ENCODE measurements at places on chromosomes 7 and 10.

GRCh38 chr10:21125471-21126228, 228.5 kb upstream of the NEBL start:
- DNase-seq = no peak

DNA sequence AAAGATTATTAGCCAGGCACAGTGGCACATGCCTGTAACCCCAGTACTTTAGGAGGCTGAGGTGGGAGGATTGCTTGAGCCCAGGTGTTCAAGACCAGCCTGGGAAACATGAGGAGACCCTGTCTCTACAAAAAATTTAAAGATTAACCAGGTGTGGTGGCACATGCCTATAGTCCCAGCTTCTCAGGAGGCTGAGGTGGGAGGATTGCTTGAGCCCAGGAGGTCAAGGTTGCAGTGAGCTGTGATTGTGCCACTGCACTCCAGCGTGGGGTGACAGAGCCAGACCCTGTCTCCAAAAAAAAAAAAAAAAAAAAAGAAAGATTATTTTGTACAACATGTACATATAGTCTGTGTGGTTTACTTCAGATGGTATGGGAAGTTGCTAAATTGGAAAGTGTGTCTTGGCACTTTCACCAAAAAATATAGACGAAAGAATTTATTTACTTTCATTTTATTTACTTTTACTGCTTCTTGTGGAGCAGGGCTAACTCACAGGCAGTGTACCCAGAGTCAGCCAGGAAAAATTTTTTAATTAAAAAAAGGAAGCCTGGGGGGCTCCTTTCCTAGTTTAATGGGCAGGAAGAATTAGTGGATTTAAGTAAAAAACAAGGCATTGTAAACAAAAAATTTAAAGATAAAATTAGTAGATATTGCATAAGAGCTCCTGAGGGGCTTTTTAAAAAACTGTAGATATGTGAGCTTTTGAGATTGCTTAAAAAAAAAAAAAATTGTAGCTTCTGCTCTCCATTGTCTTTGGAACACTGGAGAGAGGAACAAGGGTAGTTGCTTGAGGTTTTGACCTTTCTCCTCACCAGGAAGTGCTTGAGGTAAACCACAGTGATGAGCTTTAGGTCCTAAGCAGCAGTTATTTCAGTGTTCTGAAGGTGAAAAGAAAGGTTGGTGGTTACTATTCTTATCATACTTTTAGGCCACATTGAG, 44.6 kb upstream of the VDAC2 start:
- peak; percentile 75 for DNase-seq

- peak; percentile 56 for DNase-seq
Observed at GRCh38 chr7:24756545-24757352, 515 bp downstream of the GSDME start.

DNA sequence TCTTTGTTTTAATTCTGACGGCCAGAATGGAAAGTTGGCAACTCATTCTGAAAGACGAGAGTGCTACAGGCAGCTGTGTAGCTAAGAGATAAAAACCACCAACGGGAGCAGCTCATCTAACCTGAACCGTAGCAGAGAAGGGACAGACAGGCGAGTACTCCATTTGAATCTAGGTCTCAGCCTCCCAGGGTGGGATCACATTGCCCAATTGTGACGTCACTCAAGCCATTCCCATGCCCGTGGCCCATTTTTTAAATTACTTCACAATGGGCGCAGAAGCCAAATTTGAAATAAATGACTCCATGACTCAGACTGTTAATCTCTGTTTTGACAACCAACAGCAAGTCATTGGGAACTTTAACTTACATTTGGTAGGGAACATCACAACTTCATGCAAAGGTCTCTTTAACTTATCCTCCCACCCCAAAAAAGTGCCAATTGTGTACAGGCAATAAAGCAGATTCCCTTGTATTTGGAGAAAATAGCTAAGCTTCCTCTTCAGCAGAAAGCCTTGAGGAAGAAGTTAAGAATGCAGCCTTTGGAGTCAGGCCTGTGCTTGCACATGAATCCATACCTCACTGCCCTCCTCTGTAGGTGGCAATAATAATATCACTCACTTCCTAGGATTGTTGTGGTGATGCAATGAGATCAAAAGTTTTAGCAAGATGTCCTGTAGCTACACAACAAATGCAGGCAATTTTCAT, 93.2 kb upstream of the KIF5B start:
- peak; percentile 83 for DNase-seq

GRCh38 chr10:102280397-102281101, 35.2 kb downstream of the GBF1 start:
- DNase-seq = no peak

DNA sequence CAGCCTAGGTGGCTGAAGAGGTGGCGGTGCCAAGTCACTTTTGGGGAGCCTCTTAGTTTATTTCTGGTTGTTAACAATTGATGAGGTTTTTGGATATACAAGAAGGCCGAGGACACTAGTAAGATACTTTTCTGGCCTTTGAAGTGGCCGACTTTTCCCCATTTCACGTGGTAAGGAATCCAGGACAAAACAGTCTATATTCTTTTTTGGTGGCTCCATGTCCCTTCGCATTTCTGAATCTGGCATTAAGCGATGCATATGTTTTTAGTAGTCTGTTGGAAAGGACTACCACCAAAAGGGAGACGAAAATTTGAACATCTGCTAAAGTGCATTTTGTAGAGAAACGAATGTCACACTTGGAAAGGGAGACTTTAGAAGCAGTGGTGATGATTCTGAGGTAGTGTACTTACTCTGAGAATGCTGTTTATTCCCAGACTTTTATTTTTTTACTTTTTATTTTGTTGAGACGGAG, 1.5 kb downstream of the MLLT10 start:
- DNase-seq = no peak

DNA sequence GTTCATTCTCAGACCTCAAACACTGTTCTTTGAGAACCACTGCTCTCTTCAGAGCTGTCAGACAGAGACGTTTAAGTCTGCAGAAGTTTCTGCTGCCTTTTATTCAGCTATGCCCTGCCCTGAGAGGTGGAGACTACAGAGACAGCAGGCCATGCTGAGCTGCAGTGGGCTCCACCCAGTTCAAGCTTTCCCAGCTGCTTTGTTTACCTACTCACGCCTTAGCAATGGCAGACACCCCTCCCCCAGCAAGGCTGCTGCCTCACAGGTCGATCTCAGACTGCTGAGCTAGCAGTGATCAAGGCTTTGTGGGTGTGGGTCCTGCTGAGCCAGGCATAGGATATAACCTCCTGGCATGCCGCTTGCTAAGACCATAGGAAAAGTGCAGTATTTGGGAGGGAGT, 80.5 kb upstream of the CYP2C9 start:
- no peak for DNase-seq

- DNase-seq = no peak
Observed at GRCh38 chr7:44381494-44382220, 56.3 kb upstream of the CAMK2B start.

GRCh38 chr10:130493446-130494145, 357.4 kb downstream of the GLRX3 start:
- no peak for DNase-seq

GRCh38 chr10:13729586-13730305, 143.0 kb downstream of the PRPF18 start:
- no peak for DNase-seq

DNA sequence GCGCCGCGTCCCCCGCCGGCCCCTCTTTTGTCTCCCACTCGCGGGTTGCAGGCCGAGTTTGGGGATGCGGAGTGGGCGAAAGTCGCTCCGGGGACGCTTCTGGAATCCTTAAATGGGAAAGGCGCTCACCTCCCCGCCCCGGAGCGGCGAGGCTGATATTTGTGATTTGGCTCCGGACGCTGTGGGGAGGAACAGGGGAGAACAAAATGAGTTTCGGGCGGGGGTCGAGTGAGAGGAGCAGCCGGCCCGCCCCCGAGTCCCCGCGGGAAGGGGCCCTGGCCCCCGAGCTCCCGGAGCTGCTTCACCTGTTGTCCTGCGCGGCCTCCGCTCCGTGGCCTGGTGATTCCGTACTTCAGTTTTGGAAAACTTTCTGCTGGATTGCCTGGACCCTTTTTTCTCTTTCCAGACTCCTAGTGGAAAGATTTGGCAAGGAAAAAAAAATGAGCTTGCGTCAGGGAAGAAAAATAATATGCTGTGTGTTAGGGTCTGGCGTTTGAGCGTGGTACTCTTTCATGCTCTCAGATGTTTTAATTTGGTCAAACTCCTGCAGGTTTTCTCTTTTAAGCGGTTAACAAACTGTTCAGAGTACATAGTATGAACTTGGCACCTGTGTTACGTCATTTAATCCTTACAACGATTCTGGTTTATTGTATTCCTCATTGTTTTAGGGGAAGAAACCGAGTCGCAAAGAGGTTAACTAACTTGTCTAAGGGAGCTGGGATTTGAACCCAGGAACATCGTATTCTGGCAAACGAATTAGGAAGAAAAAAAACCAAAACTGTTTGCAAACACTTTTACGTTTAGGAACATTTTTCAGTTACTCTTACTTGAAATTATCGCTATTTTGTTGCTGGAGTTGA, 924 bp downstream of the BMPR1A start:
- no peak for DNase-seq

DNA sequence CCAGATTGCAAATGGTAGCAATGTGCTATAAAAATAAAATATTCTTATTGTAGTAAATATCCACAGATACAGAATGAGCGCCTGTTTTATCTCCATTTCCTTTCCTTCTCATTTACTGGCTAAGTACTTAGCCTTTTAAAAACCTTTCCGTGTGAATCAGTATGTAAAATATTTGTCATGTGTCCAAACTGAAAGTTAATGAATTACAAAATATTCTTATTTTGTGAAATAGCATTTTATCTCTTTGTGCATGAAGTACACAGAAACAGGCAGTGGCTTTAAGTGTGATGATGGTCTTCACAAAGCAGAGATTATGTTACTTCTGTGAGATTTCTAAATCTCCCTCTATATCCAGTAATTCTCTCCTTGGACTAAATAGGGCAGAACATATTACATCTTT, 56.7 kb upstream of the KIAA1217 start:
- DNase-seq = no peak

GRCh38 chr10:95559471-95559870, 1.7 kb downstream of the SORBS1 start:
- no peak for DNase-seq

DNA sequence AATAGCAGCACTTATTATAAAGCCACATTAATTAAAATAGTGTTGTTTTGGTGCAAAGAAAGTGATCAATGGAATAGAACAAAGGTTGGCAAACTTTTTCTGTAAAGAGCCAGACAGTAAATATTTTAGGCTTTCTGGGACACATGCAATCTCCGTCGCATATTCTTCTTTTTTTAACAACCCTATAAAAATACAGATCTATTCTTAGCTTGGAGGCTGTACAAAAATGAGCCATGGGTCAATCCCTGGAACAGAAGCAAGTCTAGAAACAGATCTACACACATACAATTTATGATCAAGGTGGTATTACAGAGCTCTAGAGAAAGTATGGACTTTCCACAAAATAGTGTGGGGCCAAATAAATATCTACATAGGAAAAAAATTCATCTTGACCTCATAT, 71.8 kb downstream of the ARHGAP21 start:
- no peak for DNase-seq

GRCh38 chr7:1667566-1668395, 2.3 kb upstream of the ELFN1 start:
- DNase-seq = peak; percentile 28

DNA sequence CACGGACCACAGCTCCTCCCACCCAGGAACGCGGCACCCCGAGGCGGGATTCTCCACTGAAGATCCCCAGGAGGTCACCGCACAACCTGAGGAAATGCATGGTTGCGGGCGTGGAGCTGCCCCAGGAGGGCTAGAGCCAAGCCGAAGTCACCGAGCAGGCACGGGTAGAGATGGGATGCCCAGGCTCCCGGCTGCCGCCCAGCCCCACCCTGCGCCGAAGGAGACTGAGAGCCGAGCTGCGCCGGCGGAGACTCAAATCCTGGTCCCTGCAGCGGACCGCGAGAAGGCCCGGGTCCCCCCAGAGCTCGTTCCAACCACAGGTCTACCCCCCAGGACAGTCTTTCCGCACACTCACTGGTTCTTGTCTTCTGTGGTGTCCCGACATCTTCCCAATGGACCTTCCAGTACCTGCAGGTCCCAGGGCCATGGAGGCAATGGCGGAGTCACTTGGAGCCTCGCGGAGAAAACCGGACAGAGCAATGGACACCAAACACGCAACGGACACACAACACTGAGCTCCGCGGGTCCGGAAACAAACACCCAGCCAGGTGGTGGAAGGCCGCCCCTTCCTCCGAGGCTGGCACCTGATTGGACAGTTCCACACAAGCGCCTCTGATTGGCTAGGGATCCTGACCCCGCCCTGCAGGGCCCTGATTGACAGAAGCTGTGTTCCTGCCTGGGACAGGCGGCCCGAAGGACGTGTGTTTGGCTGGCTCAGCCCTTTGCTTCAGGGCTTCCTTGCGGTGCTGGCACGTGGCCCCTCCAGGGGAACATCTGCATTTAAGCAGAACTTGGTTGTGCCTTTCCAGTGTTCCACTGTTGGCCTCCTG, 331.9 kb upstream of the NUPR2 start:
- DNase-seq = no peak

- DNase-seq = no peak
Observed at GRCh38 chr10:74976565-74976964, 134.9 kb upstream of the SAMD8 start.

- DNase-seq = no peak
Observed at GRCh38 chr7:151838861-151839381, 38.0 kb downstream of the PRKAG2 start.

GRCh38 chr10:71333129-71333887, 14.2 kb downstream of the SLC29A3 start:
- peak; percentile 42 for DNase-seq

GRCh38 chr7:18900236-18900635, 217.2 kb downstream of the TWIST1 start:
- no peak for DNase-seq

DNA sequence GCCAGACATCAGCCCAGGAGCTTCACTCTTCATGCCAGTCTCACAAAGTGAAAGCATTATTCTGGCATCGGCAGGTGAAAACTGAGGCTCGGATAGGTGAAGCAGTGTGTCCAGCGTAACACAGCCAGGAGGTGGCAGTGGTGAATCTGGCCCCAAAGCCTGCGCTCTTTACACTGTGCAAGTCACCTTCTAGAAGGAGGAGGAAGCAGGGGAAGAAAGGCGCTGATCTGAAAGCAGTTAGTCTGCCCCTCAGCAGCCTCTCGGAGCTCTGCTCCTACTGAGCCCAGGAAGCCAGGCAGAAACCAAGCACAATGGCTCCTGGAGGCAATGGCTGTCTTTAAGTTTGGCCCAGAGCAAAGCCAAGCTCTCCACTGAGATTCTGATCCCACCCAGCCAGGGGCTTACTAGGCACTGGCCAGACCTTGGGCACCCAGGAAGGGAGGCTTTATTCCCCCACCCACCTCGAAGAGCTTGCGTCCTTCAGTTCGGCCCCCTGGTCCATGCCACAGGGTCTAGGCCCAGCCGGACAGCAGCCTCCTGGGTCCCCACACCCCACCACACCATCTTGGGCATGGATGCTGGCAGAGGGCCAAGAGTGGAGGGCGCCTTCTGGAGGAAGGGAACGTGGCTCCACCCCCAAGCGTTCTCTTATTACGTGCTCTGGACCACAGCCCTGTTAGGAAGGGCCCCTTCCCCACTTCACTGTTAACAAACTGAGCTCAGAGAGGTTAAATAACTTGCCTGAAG, 104.5 kb downstream of the GRID1 start:
- DNase-seq = peak; percentile 70
